ENCODE measurements at places on chromosomes 5 and 9. TPM values are rescaled to one million over a fixed set of nuclear protein-coding genes. Genes with fewer than 3 reads are reported as not detected.

ADGRD2 gene
- polyA plus RNA-seq, result not detected

ALDH1A1 gene
- 0.10 TPM for polyA plus RNA-seq

FOXD4L4 gene
- not detected for polyA plus RNA-seq

FRMD3 gene
- 1.1 TPM for polyA plus RNA-seq

CCL28 gene
- 13.1 TPM for polyA plus RNA-seq

TIFAB gene
- not detected for polyA plus RNA-seq

MSMP gene
- polyA plus RNA-seq, result 3.8 TPM

GTF3C5 gene
- 34.5 TPM for polyA plus RNA-seq

F2RL1 gene
- 2.6 TPM for polyA plus RNA-seq

SLC6A19 gene
- not detected for polyA plus RNA-seq

CENPH gene
- 18.0 TPM for polyA plus RNA-seq

NCS1 gene
- not detected for polyA plus RNA-seq

VLDLR gene
- polyA plus RNA-seq, result not detected

LCN9 gene
- not detected for polyA plus RNA-seq

SLC4A9 gene
- polyA plus RNA-seq, result not detected

RGS3 gene
- 16.2 TPM for polyA plus RNA-seq

BTNL3 gene
- polyA plus RNA-seq, result not detected

ARL14EPL gene
- polyA plus RNA-seq, result 0.69 TPM

CDC14B gene
- 8.3 TPM for polyA plus RNA-seq

MLANA gene
- not detected for polyA plus RNA-seq

HARS2 gene
- 19.0 TPM for polyA plus RNA-seq

PCDHGC5 gene
- not detected for polyA plus RNA-seq

PRLR gene
- not detected for polyA plus RNA-seq

C9orf50 gene
- polyA plus RNA-seq, result not detected

ZDHHC12 gene
- 55.3 TPM for polyA plus RNA-seq

GLDC gene
- 1.0 TPM for polyA plus RNA-seq

PIK3R1 gene
- 29.1 TPM for polyA plus RNA-seq

RASGRF2 gene
- 0.46 TPM for polyA plus RNA-seq

SPATA31E1 gene
- polyA plus RNA-seq, result not detected

CFAP90 gene
- polyA plus RNA-seq, result not detected

ZNF608 gene
- polyA plus RNA-seq, result 6.4 TPM

NADK2 gene
- polyA plus RNA-seq, result 4.1 TPM

TAL2 gene
- polyA plus RNA-seq, result 9.3 TPM

LAMC3 gene
- not detected for polyA plus RNA-seq

NEURL1B gene
- not detected for polyA plus RNA-seq

SPATA31A3 gene
- polyA plus RNA-seq, result not detected

PAEP gene
- polyA plus RNA-seq, result not detected

FAM221B gene
- polyA plus RNA-seq, result not detected

TLX3 gene
- polyA plus RNA-seq, result not detected

GALNT12 gene
- polyA plus RNA-seq, result 0.90 TPM

URM1 gene
- polyA plus RNA-seq, result 53.9 TPM
